Stimulated activated CD4-positive, alpha-beta T cell treated with anti-CD3 and anti-CD28 coated beads, TNF-alpha, amount 100 ng/mL, for 24 hours (primary cell): ENCODE measurements at places on chromosomes 1 and 21.

DNA sequence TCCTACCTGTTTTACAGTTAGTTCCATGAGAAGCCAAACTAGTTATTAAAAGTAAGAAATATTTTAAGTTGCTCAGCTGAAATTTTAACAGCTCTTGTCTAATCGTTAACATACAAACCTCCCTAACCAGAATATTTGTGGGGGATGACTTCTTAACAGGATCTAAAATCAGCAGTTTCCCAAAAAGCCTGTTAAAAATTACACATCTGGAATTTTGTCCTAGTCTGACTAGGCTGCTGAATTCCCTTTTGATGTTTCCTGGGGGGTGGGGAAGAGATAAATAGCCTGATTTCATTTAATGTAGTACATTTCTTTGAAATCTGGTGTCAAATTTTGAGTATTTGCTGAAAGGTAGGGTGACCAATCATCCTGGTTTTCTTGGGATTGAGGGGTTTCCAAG, 78.8 kb upstream of the ARHGAP29 start:
- no peak for DNase-seq

DNA sequence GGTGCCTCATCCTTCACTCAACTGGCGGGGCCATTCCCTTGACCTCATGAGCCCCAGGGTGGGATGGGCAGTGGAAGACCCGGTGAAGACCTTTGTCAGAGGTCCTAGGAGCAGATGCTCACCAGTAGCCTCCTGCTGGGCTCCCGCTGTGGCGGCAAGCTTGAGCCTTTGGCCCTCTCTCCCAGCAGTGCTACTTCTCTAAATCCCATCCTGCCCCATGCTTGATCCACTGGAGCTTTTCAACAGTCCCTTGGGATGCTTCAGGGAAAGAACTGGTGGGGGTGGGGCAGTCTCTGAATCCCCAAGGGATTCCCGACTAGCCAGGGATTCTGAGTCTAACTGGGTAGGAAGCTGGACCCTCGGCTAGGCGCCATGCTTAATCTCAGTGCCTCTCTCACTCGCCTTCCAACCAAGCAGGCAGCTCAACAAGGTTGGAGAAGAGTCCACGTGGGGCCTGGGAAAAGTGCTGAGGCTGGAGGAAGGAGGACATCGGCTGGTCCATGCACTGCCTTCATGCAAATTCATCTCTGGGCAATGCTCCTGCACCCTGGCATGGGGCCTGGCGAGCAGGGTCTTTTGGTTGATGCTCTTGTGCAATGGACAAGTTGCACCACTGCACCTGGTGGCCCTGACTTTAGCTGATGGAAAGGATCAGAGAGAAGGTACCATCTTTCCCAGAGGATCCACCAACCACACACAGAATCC, 190.3 kb downstream of the GRIK3 start:
- DNase-seq: no peak

GRCh38 chr1:19372602-19373001, 60.5 kb downstream of the SLC66A1 start:
- no peak for DNase-seq

- no peak for DNase-seq
Measured at GRCh38 chr1:15678578-15678977, 5.5 kb upstream of the PLEKHM2 start.

GRCh38 chr1:56397409-56397808, 182.0 kb downstream of the PLPP3 start:
- no peak for DNase-seq

DNA sequence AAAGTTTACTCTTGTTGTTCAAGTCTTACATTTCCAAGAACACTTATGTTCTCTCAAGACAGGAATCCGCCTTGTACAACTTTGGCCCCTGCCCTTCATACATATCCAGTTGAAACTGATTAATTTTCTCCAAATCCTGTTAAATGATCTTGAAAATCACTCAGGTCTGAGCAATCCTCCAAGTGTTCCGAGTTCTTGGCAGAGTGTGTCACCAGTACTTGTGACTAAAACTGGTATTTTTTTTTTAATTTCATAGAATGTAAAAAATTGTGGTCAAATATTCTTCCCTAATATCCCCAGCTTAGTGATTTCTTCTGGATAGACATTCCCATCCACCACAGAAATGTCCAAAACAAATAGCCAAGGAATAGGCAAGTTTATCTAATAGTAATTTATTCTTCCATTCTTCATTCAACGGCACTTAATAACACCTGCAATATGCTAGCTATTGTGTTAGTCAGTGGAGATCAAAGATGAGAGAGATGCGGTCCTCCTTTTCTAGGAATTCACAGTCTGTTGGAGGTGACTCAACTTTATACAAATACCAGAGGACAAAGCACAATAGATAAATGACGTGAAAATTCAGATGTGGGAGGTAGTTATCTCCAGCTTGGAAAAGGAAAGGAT, 71.4 kb downstream of the DIRAS3 start:
- no peak for DNase-seq

DNA sequence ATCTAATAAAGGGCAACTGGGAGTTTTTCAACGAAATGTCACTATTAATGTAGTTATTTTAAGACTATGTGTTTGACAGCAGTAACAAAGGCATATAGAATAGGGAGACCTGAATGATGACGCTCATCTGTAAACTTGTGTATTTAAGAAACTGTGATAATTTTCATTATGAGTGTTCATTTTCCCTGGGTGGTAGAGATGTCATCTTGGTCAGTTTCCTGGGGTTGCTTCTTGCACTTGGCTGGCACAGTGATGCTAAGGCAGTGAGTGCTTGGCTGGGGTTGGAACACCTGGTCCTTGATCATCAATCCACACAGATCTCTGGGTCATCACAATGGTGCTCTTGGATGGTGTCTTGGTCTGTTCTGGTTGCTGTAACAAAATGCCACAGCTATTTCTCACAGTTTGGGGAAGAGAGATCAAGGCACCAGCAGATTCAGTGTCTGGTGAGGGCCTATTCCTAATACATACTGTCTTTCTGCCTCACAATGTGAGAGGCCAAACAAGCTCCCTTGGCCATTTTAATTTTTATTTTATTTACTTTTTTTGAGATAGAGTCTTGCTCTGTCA, 7.9 kb upstream of the SMYD2 start:
- no peak for DNase-seq

GRCh38 chr1:204858363-204858821, 12.3 kb upstream of the NFASC start:
- no peak for DNase-seq

- no peak for DNase-seq
Measured at GRCh38 chr1:202622388-202622787, 87.9 kb downstream of the SYT2 start.

- no peak for DNase-seq
Measured at GRCh38 chr1:145804235-145805045, 19.5 kb downstream of the RNF115 start.

- DNase-seq: no peak
Measured at GRCh38 chr1:95371666-95372282, 137.8 kb downstream of the RWDD3 start.

GRCh38 chr1:211595419-211595818, 16.5 kb upstream of the SLC30A1 start:
- DNase-seq: no peak

GRCh38 chr1:190479050-190479397, 1.4 kb upstream of the BRINP3 start:
- DNase-seq: no peak

DNA sequence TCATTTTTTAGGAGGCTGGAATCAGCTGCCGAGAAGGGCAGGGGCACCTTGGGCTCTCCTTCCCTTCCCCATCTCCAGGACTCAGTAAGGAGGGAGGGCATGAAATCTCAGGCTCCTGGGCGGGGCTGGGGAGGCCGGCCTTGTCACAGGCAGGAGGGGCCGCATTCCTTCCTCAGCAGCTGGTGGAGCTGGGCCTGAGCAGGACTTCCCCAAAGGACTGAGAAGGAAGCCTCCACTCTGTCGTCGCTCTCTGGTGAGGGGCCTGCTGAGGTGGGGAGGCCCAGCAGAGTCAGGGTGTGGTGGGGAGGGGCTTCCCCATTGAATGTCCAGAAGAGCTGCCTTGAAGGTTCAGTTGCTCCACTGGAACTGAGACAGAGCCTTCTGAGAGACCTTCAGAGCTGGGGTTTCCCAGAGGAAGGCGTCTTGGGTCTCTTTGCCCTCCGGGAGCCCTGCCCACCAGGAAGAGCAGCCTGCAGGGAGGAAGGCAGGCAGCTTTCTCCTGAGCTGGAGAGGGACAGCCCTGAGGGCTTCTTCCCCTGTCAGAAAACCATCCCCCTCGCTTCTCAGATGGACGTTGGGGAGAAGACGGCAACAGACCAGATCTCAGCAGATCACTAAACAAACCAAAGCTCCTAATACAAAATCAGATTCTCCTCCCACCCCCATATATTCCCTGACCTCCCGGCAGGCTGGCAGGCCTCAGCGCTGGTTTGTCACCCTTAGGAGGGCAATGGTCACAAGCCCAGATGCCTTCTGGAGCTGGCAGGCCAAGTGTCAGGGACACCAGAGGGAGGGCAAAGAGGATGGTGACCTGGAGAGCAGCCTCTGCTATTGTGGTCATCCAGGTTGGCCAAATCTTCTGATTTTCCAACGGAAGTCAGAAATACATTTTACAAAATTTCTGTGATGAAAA, 10.7 kb downstream of the KCNA10 start:
- no peak for DNase-seq

GRCh38 chr1:151867765-151868411, 14.4 kb upstream of the THEM5 start:
- no peak for DNase-seq

DNA sequence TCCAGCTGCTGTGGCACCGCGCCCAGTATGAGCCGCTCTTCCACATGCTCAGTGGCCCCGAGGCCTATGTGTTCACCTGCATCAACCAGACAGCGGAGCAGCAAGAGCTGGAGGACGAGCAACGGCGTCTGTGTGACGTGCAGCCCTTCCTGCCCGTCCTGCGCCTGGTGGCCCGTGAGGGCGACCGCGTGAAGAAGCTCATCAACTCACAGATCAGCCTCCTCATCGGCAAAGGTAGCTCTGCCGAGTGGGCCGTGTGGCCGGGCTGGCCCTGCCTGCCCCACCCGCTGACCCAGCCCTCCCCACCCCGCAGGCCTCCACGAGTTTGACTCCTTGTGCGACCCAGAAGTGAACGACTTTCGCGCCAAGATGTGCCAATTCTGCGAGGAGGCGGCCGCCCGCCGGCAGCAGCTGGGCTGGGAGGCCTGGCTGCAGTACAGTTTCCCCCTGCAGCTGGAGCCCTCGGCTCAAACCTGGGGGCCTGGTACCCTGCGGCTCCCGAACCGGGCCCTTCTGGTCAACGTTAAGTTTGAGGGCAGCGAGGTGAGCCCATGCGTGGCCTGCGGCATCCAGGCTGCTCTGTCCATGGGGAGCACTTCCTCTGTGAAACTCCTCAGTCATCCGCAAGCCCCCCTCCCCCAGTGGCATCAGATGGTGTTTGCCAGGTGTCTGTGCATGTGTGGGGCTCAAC, 64.2 kb downstream of the PIK3CD start:
- no peak for DNase-seq

DNA sequence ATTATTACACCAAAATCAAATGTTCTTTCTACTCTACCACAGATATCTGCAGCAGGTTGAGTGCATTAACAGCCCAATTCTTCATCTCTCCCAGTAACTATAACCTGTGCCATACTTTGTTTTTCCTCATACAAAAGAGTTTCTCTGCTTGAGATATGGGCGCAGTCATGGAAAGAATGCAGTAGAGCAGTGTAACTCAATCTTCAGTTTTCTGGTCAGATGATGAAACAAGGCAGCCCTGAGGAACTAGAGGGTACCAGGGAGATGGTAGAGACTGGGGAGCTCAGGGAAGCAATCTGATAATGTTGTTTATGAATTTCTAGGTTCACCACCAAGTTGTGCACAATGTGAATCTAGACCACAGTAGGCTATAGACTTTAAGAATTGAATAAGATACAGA, 39.6 kb downstream of the ASPM start:
- DNase-seq: no peak

DNA sequence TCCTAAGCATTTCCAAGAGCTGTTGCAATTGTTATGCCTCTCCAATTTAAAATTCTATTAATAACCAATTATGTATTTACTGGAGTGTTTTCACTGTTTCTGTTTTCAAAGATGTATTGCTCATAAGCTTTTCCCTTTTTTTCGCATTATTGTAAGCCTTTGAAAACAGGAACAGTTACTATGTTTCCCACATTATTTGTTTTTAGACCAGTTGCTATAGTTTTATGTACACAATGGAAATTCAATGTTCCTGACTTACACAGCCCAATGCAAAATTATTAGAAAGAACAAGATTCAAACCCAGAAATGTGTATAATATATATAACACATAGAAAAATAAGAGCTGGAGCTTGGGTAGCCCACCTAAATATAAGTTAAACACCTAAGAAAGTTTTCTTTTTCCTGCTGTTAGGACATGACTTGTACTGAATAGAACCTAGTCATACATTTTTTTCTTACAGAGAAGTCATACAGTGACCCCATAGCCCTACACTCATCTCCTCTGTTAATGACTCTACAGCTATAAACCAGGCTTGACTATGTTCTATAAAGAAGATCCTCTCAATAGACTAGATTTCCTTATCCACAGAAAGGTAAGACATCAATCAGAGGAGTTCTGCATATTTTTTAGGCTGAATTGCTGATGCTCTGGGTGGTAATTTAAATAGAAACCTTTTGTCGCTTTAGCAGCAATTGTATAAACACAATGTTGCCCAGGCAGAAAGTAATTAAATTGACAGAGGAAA, 299.6 kb downstream of the USH2A start:
- DNase-seq: no peak

- DNase-seq: no peak
Measured at GRCh38 chr1:174497478-174497877, 49.7 kb downstream of the GPR52 start.

DNA sequence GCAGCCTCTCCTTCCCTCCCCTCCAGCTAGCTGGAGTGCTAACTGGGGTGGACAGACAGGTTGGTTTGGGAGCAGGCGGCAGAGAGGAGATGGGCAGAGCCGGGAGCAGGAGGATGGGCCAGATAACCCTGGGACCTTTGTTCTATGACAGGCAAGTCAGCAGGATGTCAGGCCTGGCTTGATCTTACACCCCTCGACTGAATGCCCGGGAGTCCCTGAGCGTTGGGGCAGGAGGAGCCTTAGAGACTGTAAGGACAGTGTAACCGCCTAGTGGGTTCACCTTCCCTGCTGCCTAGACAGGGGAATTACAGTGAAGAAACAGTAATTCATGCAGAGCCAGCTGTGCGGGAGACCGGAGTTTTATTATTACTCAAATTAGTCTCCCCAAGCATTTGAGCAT, 60.2 kb downstream of the MDM4 start:
- no peak for DNase-seq

GRCh38 chr1:234687011-234687410, 77.0 kb upstream of the IRF2BP2 start:
- DNase-seq: no peak

- no peak for DNase-seq
Measured at GRCh38 chr1:39250460-39251240, 46.2 kb downstream of the MACF1 start.

DNA sequence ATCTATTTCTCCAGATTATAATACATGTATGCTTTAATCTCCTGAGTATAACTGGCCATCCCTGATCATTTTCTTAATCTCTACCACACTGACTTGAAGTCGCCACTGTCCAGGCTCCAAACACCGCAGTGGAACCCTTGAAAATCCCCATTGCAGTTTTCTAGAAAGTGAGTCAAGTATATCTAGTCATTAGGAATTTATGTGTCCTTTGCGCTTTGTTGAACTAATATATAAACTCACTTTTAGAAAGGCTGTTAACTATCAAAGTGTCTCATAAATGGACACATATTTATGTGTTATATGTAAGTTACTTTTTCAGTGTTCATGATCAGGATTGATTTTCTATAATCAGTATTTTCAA, 211.5 kb downstream of the PATJ start:
- no peak for DNase-seq
